ENCODE measurements at places on chromosomes 12 and 14. TPM values are rescaled to one million over a fixed set of nuclear protein-coding genes. Genes with fewer than 3 reads are reported as not detected.

GRCh38 chr14:84927096-84927827, 602.7 kb upstream of the FLRT2 start:
- no peak for DNase-seq

- DNase-seq: no peak
Observed at GRCh38 chr12:88591343-88591742, 11.1 kb upstream of the KITLG start.

- no peak for DNase-seq
Observed at GRCh38 chr14:88611878-88612277, 49.0 kb downstream of the ZC3H14 start.

- DNase-seq: no peak
Observed at GRCh38 chr14:95668235-95668772, 17.9 kb upstream of the TCL1B start.

DNA sequence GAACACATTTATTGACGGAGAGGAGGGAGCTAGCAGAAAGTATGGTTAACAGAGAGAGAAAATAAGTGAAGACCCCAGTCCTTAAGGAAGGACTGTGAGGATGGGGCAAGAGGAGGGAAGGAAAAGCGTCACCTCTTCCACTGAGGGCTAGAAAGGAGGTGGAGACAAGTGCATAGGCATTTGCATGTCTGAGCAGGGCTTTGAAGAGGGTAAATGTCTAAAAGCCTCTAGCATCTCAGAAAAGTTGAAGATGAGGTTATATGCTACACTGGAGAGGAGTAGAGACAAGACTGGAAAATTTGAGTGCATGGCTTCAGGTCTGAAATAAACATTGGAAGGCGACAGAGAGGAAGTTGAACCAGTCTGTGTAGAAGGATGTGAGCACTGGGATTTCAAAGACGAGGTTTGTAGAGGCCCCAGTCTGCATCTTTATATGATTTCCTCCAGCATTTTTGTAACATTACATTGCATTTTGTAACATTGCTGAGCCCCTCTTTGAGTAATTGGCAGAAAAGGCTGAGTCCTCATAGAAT, 98.5 kb upstream of the IFNG-AS1 start:
- DNase-seq: no peak

- DNase-seq: no peak
Observed at GRCh38 chr12:106219043-106219442, 28.8 kb downstream of the CKAP4 start.

DNA sequence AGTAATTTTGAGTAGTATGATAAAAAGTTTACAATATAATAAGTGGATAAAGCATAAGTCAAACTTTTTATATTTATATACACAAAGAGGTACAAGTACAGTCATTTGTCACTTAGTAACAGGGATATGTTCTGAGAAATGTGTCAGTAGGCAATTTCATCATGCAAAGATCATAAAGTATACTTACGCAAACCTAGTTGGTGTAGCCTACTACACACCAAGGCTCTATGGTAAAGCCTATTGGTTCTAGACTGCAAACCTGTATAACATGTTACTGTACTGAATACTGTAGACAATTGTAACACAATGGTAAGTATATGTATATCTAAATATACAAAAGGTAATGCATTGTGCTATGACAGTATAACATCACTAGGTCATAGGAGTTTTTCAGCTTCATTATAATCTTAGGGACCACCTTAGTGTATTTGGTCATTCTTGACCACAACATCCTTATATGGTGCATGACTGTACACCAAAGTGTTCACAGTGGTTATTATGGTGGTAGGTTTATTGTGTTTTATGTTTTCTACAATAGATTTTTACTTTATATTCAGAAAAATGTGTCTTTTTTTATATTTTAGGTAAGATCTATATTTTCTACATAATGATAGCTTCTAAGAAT, 14.9 kb upstream of the SCFD1 start:
- DNase-seq: no peak

DNA sequence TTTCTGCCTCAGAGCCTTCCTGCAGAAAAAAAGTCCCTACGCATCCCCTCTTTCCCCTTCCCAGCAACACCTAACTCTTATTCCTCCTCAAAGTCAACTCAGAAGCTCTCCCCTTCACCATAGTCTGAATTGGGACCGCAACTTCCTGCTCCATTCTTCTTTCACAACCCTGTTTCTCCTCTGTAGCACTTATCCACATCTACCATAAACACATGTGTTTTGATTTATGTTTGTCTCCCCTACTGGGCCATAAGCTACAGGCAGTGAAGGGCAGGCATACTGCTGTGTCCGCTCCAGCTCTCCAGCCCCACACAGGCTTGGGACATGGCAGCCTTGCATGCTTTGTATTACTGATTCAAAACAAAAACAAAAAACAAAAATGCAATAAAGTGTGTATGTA, 5.9 kb downstream of the SDR9C7 start:
- no peak for DNase-seq

- DNase-seq: no peak
Observed at GRCh38 chr14:105030836-105031396, 10.0 kb upstream of the CDCA4 start.

- no peak for DNase-seq
Observed at GRCh38 chr12:42143452-42144157, 1.1 kb downstream of the GXYLT1 start.

- no peak for DNase-seq
Observed at GRCh38 chr12:80485222-80485987, 41.4 kb downstream of the PTPRQ start.

DNA sequence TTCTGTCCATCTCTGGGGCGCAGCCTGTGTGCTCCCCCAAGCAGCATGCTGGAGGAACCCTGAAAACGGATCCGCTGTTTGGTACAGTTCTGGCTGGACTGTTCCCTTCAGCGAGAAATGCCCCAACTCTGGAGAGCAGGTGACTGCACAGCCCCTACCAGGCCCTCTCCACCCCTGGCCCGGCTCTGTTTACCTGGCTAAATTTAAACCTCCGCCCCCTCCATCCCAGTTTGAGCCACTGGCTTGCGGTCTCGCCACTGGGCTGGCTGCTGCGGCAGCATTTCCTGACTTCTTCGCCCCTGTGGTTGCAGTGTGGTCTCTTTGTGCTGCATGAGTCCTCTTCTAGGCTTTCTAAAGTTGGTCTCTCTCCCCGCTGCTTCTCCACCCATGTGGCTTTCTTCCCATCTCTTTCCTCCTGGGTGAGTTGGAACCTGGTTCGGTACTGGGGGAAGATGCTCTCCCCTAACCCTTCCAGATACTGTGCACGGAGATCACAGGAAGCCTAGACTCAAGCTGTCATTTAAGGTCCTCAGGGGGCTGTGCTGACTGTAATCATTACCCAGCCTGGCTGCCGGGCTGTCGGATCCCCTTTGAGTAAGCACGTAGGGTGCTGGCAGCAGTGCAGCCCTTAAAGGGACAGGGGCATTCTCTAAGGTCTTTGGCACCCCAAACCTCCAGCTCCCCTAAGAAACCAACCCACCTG, 60.6 kb downstream of the FBXL14 start:
- no peak for DNase-seq

DNA sequence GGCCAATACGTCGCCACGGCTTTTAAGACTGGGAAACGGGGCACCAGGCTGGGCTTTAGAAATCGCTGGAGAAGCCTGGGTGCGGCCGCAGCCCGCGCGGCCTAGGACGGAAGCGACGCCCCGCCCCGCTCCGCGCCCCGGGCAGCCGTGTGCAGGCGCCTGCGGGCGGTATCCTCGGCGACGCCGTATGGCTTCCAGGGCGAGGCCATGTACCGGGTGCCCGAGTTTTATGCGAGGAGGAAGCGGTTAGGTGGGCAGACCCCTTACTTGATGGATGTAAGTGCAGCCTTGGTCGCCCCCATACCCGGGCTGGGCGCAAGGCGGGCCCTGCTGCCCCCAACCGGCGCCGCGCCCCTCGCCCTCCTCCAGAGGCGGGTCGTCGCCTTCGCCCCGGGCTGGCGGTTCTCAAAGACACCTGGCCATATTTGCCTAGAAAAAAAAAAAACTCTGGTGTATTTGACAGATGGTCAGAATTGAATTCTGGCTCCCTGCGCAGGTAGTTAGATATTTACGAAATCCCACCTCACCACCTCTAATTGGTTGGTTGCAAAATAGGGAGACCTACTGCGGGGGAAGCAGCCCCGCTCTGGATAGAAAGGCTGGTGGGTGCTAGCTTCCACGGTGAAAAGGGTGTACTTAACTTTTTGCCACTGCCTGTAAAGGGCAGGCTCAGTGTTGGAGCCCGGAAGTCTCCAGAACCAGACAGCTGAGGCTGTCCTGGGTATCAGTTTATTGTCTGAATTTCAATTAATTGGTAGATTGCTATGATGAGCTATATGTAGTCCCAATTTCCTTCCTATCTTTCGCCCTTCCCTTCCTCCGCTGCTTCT, at the start of gene PPP1R36:
Gene PPP1R36, plus strand, starts transcription at position 171 of the 830 bp plus-strand sequence. Its CDS starts 37 bp downstream, at position 208.
- DNase-seq: no peak

DNA sequence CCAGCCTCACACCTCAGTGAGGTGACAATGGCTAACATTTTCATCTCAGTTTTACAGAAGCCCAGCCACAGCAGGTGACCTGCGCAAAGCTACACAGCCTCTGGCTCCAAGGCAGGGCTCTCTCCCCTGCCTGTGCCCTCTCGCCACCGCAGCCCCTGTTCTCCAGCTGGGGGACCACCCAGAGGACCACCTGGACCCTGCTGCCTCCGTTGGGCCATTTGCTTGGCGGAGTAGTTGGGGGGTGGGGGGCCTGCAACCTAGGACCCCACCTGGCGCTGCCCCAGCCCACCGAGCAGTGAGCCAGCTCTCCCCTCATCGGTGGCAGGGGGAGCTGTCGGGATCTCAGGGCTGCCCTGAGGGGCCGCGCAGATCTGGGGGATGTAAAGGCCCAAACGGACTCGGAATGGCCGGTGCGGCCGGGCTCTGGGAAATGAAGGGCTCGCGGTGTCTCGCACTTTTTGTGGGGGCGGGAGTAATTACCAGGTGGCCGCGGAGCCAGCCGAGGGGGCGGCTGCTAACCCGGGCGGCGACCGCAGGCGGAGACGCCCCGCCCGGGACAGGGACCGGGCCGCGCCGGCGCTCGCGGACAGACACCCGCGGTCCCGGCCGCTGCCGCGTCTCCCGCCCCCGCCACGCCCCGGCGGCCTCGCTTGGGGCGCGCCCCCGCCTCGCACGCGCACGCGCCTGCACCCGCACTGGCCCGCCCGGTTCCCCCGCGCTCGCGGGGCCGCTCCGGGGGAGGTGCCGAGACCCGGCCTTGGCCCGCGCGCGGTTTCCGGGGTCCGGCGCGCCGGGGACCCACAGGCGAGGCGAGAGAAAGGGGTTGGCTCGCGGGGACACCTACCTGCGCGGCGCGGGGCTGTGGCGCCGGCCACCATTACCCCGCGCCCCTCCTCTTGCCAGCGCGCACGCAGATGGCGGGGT, 8.6 kb upstream of the GPR68 start:
- DNase-seq: no peak

DNA sequence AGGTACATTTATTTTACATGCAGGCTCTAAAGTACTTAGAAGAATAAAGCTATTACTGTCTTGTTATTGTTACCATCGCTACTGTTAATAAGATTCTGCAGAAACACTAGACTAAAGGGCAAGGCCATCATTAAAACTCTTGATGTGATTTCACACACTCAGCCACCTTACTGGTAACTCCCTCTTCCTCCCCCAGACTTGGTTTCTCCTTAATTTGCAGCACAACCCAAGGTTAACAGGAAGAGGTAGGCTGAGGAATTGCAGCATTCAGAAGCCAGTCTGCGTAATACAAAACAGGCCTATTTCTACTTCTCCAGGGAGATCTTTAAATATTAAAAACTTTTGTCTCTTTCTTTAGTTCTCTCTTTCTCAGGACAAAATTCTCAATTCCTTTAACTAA, 210.3 kb downstream of the BTG1 start:
- no peak for DNase-seq

DNA sequence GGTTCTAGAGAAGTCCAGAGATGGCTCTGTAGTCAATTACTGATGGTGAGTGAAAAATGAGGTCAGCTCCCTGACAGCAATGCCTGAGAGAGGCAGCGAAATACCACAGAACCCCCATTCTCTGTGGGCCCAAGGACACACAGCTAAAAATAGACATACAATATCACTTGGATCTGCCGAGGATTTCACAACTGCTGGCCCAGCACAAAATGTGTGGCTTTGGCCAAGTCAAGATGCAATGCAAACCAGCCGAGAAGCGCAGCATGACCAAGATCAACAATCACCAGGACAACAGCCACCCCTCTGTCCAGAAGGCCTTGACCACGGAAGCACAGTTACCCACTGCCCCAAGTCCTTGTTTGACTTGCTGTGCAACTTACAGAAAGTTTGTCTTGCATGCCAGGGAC, 52.2 kb downstream of the CKAP4 start:
- no peak for DNase-seq

DNA sequence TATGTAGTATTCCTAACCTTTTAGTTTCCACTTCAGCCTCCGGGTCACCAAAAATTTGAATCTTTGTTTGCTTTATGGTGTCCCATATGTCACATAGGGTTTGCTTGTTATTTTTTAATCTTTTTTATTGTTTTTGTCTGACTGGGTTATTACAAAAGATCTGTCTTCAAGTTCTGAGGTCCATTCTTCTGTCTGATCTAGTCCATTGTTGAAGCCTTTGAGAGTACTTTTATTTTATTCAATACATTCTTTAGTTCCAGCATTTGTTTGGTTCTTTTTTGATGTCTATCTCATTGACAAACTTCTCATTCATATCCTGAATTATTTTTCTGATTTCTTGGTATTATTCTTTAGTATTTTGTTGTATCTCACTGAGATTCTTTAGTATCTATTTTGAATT, 99.8 kb downstream of the GPR65 start:
- DNase-seq: no peak

DNA sequence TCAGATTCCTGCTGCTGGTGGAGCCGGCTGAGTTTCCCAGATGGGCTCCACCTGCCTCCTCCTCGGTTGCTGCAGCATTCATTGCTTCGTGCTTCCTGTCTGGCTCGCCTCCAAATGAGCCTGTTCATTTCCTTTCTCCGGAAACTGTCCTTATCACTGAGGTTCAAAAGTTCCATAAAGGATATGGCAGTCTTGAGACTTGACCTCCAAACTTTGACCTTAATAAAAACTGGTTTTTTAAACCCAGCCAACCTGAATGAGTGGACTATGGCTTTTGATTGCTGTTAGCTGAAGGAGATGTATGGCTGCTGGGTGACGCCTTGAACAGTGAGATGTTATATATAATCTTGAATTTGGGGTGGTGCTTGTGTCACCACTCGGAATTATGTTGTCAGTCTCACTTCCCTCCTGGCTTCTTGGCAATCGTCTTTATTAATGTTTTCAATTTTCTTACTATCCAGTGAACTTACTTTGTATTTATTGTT, 62.7 kb downstream of the RASSF3 start:
- DNase-seq: no peak

GRCh38 chr14:67942080-67942710, 122.6 kb downstream of the RAD51B start:
- no peak for DNase-seq

- no peak for DNase-seq
Observed at GRCh38 chr12:97140355-97140754, 233.3 kb downstream of the NEDD1 start.

HOXC5 gene
- 0.28 TPM for total RNA-seq

STON2 gene
- 31.4 TPM for total RNA-seq

NKX2-1 gene
- total RNA-seq: not detected

PTCSC3 gene
- total RNA-seq: not detected

CAMKK2 gene
- 37.0 TPM for total RNA-seq

NTF3 gene
- total RNA-seq: not detected

SLCO1C1 gene
- total RNA-seq: 1.3 TPM

DEPDC4 gene
- total RNA-seq: not detected

WNT1 gene
- total RNA-seq: not detected

TCL1A gene
- total RNA-seq: not detected

ARMH4 gene
- 3.7 TPM for total RNA-seq

IL26 gene
- not detected for total RNA-seq

EXOC3L4 gene
- not detected for total RNA-seq
